ENCODE measurements at places on chromosomes 5 and 9.

DNA sequence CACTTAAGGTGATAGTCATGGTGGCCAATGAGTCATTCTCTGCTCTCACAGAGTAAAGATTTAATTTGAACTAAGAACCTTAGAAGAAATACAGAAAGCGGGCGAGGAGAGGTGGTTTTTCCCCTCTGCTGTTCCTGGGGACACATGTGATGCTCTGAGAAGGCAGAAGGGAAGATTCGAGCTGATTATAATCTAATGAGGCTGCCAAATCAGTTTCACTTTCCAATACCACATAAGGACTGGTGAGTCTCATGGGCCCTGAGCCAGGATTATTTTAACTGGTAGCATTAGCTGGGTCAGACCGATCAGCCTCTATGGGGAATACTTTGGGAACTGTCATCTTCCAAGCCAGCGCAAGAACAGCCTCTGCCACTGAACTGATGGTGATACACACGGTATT lies 116.5 kb downstream of the SLC1A3 start:
- no peak for DNase-seq

DNA sequence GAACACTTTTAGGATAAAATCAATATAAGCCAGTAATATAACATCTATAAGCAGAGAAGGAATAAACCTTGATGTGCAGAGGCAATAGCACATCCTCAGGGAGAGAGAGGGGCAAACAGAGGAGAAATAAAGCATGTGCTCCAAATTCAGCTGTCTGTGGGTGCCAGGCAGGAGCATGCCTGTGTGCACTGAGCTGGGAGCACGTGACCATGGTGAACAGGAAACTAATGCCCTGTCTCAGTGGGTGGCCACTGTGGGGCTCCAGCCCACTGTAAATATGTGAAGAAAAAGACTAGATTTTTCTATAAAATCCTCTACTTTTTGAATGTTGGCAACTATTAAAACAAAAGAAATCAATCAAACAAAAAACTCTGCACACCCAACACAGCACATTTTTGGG lies 55.3 kb downstream of the FYB1 start:
- DNase-seq = no peak

GRCh38 chr9:134366223-134367031 lies 40.2 kb downstream of the RXRA start:
- peak; percentile 51 for DNase-seq

DNA sequence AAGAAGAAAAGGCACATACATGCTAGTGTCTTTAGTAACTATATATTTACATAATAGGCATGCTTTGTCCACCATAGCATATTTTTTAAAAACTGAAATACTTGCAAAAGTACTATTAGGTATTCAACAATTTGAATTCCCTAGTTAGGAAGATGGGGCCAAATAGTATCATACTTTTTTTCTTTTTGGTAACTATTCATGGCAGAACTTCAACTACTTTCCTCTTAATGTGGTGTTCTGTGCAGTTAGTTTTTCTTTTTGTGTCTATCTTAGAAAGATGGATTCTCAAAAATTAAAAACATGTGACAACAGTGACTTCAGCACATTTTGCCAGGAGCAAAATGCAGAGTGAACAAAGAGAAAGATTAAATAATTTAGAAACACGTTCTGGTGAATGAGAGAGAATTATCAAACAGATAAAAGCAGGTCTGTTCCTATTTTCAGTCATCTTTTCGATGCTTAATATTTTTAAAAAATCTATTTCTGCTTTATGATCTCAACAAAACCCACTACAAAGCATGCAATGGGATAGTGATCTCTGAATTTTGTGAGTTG lies 341.1 kb downstream of the ARL15 start:
- no peak for DNase-seq

GRCh38 chr5:139301808-139302499 lies 8.4 kb downstream of the MATR3 start:
- no peak for DNase-seq

- no peak for DNase-seq
Observed at GRCh38 chr9:37433867-37434371, 11.4 kb downstream of the GRHPR start.

DNA sequence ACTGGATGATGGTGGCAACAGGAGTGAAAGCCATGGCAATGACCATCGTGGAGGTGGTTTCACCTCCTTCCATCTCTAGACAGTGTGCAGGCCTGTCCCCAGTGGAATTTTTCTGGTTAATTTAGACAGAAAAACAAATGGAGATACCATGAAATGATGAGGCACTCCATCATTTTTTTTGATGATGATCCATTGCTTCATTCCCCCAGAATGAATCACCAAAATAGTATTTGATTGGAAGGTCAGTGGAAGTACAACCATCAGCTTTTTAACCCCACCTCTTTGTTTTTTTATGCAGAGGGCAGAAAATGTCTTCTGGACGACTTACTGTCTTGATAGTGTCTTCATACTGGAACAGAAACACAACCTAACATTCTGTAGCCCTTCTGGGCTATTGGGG lies 42.6 kb upstream of the ADRA1B start:
- DNase-seq = no peak

GRCh38 chr9:86405926-86406325 lies 51.7 kb upstream of the TUT7 start:
- no peak for DNase-seq

DNA sequence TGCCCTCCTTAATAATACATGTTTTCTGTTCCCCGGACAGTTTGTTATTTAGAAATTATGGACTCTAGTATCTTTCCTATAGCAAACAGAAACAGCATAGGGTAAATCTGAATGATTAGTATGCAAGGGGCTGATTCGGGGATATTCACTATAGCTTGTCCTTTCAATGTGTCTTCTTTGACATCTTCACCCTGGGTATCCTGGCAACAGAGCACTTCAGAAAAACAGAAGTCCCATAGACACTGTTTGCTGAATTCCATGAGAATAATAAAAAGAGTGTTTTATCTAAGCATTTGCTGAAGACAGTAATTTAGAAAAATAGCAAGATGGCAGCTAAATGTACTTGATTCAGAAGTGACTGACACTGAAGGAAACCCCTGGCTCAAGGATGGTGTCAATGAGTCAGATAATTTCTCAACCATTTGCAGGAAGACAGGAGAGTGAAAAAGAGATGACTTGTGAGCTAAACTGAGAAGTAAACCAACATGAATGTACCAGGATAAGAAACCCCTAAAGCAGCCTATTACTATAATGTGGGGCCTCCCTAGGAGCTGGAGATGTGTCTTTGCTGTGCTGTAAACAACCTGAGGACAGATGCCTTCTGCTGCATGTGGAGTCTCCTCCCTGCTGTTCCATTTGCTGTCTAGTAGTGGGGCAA lies 246.2 kb downstream of the MAN2A1 start:
- DNase-seq = no peak

GRCh38 chr5:121581588-121581987 lies 270.1 kb upstream of the FTMT start:
- no peak for DNase-seq

DNA sequence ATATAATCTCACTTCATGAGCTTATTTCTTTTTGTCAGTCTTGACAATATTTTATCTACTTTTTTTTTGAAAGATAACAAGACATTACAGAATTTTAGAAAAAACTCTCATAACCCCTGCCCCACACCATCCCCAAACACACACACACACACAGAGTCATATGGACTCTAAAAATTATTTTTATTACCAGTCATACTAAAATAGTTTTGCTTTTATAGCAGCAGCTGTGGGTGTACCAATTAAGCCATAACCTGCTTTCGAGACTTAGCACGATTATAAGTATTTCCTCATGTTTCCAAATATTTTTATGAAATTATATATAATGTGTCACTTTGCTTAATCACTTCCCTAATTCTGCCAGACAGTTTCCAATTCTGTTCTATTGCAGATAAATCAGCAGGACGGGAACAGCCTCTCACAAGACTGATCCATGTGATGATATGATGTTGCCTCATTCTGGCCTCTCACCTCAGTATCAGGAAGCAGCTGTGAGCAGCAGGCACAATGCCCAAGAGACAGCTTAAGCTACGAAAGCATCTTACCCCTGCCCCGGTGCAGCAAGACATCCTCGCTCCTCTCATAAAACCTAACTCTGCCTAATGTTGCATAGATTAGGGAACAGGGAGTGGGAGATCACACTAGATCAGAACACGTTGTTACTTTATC lies 7.0 kb downstream of the PDCL start:
- no peak for DNase-seq

DNA sequence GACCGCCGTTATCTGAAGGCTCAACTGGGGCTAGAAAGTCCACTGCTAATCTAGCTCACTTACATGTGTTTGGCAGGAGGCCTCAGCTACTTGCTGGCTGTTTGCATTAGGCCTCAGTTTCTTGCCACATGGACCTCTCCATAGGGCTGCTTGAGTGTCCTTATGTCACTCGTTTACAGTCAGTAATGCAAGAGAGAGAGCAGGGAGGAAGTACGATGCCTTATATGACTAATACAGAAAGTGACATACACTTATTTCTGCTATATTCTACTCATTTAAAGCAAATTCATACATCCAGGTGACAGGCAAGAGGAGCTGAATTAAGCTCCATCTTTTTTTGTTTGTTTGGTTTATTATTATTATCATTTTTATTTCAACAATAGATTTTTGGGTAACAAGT lies 179.6 kb downstream of the LURAP1L start:
- DNase-seq = no peak

DNA sequence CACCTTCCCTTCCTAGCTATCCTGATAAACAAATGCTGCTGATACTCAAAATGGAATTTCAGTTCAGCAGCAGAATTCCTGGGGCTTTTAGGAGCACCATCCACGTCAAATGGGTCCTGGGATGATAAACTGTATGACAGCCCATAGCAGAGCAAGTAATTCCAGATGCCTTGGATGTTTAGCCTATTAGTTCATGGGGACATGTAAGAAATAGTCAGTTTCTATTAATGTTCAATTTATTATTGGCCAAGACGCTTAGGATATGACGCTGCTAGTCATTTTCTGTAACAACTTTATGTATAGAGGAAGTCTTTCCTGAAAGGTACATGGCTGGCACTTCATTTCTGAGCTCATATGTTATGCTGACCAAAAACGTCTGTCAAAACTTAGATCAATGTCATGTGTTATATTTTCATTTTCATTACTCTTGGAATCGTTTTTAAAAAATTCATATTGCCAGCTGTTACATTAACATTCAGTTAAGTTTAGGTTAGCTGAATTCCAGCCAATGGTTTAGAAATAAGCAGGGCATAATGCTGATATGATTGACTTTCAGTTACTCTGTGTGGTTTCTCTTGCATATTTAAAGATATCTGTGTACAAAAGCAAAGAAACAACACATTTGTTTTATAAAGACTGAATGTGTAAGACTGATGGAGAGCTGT lies 243.8 kb downstream of the CSNK1G3 start:
- DNase-seq = no peak

DNA sequence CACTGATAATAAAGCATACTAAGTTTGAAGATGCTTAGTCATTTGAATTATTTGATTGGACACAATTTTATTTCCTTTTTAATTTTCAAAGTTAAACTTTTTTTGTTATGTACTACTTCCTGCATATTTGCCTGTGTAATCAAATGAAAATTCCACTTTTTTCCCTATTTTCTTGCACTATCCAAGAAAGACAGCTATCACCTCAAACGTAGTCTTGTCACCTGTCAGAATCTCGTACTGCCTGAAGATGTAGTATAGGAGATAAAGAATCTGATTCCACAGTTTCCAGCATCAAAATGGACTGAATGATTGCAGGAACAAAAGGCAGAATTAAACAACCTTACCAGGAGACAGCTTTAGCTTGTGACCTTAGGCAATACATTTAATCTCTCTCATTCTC lies 818.8 kb downstream of the MAT2B start:
- DNase-seq = no peak
